Femur (tissue), 1 donor: ENCODE measurements at places on chromosomes 7 and 10.

- no peak for DNase-seq
Observed at GRCh38 chr10:93410697-93411348, 71.3 kb downstream of the MYOF start.

- DNase-seq = no peak
Observed at GRCh38 chr7:92778972-92779371, 57.4 kb downstream of the CDK6 start.

- no peak for DNase-seq
Observed at GRCh38 chr10:6525599-6526165, 54.4 kb downstream of the PRKCQ start.

GRCh38 chr10:510415-510881 lies 179.0 kb downstream of the DIP2C start:
- peak; percentile 69 for DNase-seq

DNA sequence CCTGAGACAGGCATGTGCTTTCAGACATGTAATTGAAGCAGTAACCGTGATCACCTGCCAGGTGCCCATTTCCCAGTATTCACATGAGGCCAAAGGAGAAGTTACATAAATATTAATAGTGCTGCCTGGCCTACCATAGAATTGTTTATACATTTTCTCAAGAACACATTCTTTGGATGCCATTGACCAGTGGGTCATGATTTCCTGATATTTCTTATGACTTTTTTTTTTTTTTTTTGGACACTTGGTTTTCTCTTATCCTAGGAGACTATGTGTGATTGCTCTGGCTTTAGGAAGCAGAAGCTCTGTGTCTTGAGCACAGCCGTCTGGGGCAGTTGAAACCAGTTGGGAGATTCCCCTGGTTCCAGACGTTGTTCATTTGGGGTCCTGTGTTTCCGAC lies 143.9 kb upstream of the NPS start:
- DNase-seq = no peak

GRCh38 chr7:32100407-32100907 lies 30.2 kb upstream of the PDE1C start:
- DNase-seq = no peak

DNA sequence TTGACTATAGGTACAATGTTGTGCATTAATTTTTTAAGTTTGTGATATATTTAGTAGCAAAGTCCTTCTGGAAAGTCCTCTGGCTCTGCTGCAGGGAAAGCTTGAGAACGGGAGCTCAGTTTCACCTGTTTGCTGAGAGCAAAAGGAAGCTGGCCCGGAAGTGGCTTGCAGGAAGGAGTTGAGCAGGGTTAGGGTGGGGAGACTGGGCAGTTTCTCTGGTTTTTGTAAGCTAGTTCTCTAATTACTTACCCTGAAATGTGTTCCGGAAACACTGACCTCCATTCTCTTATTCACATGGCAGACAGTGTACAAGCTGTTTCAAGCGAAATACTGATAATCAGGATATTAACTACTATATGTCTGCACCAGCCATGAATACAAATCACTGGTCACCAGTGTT lies 22.3 kb downstream of the MAP3K8 start:
- DNase-seq = no peak

- no peak for DNase-seq
Observed at GRCh38 chr7:47776335-47776734, 171.9 kb downstream of the PKD1L1 start.

DNA sequence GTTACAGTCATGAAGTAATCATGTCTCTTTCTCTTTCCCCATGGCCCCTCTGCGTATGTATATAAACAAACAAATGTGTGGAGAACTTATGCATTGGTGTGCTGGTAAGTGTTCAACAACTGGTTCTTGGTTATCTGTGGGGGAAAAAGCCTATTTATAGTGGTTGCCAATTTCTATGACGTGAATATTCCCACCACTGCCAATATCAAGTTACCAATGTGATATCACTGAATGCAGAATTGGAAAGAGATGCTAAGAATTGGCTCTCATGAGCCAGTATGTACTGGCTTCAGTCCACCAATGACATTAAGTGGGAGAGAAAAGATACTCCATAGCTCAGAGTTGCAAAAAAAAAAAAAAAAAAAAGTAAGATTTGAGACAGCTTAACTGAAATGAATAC lies 399.7 kb downstream of the REEP3 start:
- no peak for DNase-seq

- no peak for DNase-seq
Observed at GRCh38 chr7:134548877-134549276, at the start of gene AKR1B15. Gene AKR1B15 (plus strand): TSS chr7:134549110. CDS start chr7:134564620, 15,510 bp downstream.

DNA sequence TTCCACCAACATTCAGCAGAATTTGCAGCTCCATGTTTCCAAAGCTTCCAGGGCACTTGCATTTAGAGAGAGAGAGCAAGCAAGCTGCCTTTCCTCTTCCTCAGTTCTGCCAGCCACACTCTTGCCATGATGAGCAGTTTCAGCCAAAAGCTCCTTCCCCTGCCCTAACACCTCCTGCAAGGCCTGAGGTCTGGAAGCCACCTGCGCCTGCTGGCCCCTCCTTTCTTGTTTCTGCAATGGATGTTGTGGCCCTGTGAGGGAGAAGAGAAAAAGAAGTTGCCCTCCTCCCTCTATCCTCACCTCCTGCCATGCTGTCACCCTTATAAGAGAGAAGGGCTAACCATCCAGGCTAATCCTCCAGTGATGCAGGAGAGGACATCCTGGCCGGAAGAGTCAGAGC lies 48.7 kb downstream of the IKZF1 start:
- DNase-seq = no peak

- DNase-seq = no peak
Observed at GRCh38 chr10:102645388-102645740, 1.1 kb downstream of the TRIM8 start.

DNA sequence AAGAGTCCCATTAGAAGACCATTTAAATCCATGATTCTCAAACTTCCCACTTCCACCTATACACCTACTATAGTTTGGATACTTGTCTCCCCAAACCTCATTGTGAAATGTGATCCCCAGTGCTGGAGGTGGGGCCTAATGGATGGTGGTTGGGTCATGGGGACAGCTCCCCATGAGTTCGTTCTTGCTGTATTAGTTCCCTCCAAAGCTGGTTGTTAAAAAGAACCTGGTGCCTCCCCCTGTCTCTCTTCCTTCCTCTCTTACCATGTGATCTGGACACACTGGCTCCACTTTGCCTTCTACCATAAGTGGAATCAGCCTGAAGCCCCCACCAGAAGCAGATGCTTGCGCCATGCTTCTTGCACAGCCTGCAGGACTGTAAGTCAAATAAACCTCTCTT lies 53.9 kb downstream of the WIPF3 start:
- no peak for DNase-seq

DNA sequence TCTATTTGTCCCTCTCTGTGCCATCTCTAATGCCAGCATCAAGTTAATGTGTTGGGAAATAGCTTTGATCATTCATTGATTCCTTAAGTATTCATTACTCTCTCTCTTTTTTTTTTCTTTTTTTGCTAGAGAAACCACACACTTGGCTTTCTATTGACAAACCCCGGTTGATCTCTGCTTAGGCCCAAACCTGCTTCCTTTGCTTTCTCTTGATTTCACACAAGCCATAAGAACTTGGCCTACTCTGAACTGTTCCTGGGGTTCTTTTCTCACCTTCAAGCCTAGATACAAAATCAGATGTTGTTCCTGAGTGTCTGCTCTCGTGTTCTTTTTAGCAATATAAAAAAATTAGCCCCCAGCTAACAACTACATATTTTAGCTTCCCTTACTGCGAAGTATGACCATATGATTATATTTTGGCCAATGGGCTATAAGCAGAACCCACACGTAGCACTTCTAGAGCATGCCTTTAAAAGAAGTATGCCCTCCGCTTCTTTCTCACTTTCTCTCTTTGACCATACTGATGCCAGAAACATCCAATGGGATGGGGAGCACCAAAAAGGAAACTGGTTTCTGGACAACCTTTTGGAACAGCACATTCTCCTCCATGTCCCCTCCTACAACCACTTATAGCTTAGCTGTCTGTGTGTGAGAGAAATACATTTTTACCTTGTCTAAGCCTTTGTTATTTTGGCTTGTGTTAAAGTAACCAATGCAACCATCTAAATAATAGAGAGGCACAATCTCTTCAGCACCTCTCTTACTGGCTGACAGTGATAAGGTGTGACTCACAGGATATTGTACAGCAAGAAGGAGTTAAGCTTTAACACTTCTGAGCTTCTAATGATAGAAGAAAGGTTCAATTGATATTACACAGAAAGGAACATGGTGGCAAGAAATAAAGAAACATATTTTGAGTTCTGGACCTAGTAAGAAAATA lies 96.6 kb upstream of the LRRN3 start:
- DNase-seq = no peak

DNA sequence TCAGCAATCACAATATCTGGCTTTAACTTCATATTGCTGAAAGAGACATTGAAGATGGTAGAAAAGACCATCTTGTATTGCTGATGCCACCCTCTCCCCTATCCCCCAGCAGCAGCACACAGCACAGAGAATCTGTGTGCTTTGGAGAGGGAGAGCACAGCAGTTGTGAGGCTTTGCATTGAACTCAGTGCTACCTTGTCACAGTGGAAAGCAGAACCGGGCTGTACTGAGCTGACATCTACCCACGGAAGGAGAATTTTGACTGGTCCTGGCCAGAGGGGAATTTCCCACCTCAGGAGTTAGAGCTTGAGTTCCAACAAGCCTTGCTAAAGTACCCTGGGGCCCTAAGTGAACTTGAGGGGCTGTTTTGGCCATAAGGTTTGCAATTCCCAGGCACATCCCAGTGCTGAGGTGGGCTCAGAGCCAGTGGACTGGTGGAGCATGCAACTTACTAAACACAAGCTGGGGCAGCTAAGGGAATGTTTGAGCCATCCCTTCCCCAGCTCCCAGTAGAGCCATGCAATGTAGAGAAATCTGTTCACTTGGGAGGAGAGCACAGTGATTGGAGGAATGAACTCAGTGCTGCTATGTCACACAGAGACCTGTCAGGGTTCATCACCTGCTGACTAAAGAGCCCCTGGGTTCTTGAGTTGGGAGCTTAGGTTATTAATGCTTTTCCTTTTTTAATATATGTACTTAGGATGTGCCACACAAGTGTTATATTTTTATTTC lies 62.1 kb downstream of the OR13A1 start:
- no peak for DNase-seq

DNA sequence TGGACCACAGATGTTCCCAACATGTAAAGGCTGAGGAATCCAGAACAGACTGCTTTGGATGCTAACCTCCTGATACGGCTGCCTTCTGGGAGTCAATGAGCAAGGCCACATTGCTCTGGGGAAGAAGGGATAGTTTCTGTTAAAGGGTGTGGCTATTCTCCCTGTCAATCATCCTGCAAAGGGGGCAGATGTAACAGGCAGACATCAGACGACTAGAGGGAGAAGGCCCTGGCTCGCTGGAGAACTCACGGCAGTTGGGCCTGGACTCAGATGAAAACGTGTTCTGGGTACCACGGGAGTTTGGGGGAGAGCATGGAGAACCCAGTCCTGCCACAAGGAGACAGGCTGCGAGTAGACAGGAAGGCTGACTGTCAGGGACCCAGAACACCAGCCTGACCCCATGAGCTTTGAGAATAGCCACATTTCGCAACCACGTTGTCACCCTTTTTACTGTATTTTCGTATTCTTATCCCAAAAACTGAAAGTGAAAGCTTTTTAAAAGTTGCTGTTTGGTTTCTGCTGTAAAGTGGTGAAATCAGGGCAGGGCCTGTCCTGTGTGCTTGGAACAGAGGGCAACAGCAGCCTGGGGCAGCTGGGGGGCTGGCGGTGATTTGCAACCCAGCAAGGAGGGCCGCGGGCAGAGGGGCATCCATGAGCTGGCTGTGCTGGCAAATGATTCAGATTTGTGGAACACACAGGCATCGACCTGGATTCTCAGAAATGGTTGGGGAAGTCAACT lies 95.3 kb downstream of the MYOF start:
- no peak for DNase-seq

DNA sequence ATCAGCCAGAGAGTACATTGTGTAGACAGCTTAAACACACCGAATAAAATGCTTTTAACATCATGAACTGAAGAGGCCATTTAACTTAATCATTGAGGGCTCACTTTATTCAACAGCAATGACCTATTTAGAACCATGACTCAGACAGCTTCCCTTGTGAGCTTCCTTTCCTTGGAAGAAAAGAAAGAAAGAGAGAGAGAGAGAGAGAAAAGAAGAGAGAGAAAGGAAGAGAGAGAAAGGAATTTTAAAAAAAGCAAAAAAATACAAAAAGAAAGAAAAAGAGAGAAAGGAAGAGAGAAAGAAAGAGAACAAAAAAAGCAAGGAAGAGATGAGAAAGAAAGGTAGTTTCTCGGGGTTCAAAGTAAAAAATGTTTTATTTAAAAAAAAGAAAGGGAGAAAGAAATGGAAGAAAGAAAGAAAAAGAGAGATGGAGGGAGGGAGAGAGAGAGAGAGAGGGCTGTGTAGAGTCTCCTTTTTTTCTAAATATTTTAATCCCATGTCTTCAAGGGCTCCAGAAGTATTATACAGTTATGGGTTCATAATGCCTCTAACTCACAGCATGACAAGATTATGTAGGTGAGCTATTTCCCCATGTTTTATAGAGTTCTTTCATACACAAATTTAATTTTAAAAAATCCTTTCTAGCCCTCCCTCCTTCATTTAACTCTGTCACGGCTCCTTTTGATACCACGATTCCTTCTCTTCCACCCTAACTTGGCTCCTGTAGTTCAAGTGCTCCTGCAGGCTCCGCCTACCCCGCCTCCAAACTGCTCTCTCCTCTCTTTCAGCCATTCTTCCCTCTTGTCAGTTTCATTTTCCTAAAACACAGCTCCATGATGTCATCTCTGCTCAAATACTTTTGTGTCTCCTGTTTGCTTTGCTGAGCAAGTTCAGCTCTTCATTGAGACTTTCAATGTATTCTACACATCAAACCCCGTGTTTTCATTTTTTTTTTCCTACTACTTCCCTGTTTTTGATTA lies 85.5 kb downstream of the PRTFDC1 start:
- peak; percentile 40 for DNase-seq

GRCh38 chr10:75197906-75198305 lies 12.7 kb upstream of the VDAC2 start:
- DNase-seq = no peak

DNA sequence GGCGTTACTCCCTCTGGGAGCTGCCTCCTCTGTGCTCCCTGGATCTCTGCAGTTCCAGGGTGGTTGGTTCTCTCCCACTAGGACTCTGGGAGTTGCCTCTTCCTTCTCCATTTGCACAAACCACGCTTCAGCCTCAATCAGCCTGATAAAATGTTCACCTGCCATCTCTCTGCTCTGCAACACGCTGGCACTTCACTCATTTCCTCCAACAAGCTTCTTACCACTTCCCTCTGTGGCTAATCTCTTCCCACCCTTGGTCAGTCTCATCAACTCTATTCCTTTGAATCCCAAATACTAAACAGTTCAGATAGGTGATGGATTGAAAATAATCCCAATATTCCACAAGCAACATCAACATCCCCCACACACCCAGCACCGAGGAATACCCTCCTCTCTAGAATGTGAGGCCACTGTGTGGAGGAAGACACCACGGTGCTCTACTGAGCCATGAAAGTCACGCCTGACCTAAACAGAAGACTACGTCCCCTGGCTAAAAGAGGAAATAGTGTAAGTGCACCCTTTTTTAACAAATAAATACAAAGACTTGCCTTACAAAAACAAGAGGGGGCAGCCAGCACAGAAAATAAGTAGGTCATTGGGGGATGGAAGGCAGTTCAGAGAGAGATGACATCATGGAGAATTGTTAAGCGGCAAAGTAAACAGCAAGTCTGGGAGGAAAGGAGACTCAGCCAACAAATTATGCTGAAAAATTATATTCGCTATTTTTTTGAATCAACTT lies 1.9 kb upstream of the FAM170B start:
- DNase-seq = no peak
